GM23338 (cell line): ENCODE measurements at places on chromosomes 4 and X. TPM values are rescaled to one million over a fixed set of nuclear protein-coding genes. Genes with fewer than 3 reads are reported as not detected.

Gene TRIM75
- total RNA-seq = not detected in 2 replicates

Gene IL21
- total RNA-seq = not detected in 2 replicates

Gene GPR50
- 0.59 and 0.62 TPM in 2 replicates for total RNA-seq

Gene TCEAL6
- total RNA-seq = 0.24 and 4.2 TPM in 2 replicates

Gene PPP2R2C
- 7.6 and 9.2 TPM in 2 replicates for total RNA-seq

Gene TLR2
- 1.2 and 2.1 TPM in 2 replicates for total RNA-seq

Gene CLGN
- 2.5 and 4.0 TPM in 2 replicates for total RNA-seq

Gene MAGEB18
- not detected in 2 replicates for total RNA-seq

Gene CYSLTR1
- total RNA-seq = not detected in 2 replicates

Gene C4orf50
- total RNA-seq = 0.19 and 0.31 TPM in 2 replicates

Gene CXCL3
- 3.6 and 8.3 TPM in 2 replicates for total RNA-seq

Gene EGFL6
- total RNA-seq = 2.6 and 2.8 TPM in 2 replicates

Gene SLC4A4
- total RNA-seq = 1.5 and 2.3 TPM in 2 replicates

Gene EREG
- total RNA-seq = 4.2 TPM in 1 of 2 replicates, not detected in the other

Gene CABS1
- total RNA-seq = not detected in 2 replicates

Gene UGT2B10
- not detected in 2 replicates for total RNA-seq

Gene HEPH
- 52.5 and 64.7 TPM in 2 replicates for total RNA-seq

Gene ZNF595
- total RNA-seq = 31.7 and 32.2 TPM in 2 replicates

Gene SLC34A2
- total RNA-seq = 0.80 and 5.7 TPM in 2 replicates

Gene ALAS2
- total RNA-seq = 0.50 TPM in 1 of 2 replicates, not detected in the other

Gene FAM9C
- not detected in 2 replicates for total RNA-seq

Gene GSPT2
- total RNA-seq = 19.5 and 21.6 TPM in 2 replicates

Gene IRF2
- 14.1 and 14.7 TPM in 2 replicates for total RNA-seq

Gene FATE1
- 0.31 and 0.35 TPM in 2 replicates for total RNA-seq

Gene DOK7
- total RNA-seq = 0.52 and 0.54 TPM in 2 replicates

Gene BEX1
- 52.9 and 74.7 TPM in 2 replicates for total RNA-seq

Gene MOB1B
- 30.2 and 40.4 TPM in 2 replicates for total RNA-seq

Gene OTOP1
- not detected in 2 replicates for total RNA-seq

Gene SYTL5
- total RNA-seq = 0.35 and 0.70 TPM in 2 replicates

Gene CORIN
- total RNA-seq = not detected in 2 replicates

Gene DSPP
- total RNA-seq = not detected in 2 replicates

Gene ADH1C
- not detected in 2 replicates for total RNA-seq

Gene H2BW2
- not detected in 2 replicates for total RNA-seq

Gene ABCG2
- total RNA-seq = 6.1 and 10.6 TPM in 2 replicates

Gene S100G
- not detected in 2 replicates for total RNA-seq

Gene LRIT3
- total RNA-seq = 0.14 and 0.43 TPM in 2 replicates
